ENCODE measurements at places on chromosomes 7 and 10.

- DNase-seq, result no peak
Measured at GRCh38 chr10:69007260-69007659, 18.7 kb downstream of the KIFBP start.

DNA sequence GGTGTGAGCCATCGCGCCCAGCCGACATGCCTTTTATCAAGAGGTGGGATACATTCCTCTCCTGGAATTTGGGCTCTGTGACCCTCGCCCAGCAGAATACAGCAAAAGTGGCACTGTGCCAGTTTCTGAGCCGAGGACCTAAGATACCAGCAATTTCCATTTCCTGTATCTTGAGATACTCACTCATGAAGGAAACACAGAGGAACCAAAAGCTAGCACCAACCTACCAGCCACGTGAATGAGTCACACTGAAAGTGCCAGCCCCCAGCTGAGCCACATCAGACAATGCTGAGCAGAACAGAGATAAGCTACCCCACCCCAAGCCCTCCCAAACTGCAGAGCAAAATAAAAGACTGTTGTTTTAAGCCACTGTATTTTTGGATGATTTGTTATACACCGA lies 56.3 kb downstream of the CACUL1 start:
- DNase-seq, result no peak

DNA sequence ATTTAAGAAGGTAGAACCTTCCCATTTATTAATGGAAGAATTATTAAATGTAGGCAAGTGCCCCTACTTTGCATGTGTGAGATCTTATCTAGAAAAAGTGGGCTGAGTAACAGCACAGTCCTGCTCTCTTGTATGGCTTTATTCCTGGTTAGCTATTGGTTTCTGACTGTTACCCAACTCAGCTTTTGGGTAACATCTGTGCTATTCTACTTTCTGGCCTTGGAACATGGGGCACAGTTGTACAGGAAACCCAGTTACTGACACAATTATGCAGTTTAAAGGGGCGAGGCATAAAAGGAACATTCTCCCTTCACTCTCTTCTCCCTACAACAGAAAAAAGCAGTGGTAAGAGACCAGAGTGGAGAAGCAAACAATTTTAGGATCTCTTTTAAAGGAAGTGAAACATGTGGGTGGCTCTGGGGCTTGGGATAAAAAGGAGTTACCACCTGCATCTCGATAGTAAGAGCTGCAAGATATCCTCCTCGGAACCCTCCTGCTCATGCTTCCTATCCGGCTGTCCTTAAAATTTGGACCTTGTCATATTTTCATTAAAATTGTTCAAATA lies 16.0 kb downstream of the NUDT5 start:
- DNase-seq, result no peak

DNA sequence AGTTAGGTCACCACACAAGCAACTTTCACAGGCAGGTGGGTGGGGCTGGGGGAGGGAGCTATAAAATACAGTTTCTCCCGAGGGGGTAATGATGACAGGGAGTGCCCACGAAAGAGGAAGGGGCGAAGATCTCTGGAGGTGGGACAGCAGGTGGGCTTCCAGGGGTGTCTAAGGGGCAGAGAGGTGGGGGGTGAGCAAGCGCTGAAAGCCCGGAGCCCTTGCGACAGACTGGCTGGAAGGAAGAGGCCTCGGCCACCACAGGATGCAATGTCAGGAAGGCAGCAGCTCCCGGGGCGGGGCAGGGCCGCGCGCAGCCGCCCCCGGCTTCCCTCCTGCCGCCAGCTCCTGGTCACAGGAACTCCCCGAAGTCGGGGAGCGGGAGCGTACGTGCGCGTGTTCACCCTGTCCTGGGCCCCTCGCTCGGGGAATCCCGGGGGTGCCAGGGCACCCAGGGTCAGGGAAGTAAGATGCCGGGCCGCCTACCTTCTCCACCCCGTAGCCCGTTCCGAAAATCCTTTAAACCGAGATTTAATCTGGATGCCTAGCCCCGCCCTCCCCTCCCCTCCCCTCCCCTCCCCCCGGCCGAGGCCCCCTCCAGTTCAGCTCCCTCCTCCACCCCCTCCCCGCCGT lies 105.2 kb upstream of the PPIF start:
- DNase-seq, result no peak

DNA sequence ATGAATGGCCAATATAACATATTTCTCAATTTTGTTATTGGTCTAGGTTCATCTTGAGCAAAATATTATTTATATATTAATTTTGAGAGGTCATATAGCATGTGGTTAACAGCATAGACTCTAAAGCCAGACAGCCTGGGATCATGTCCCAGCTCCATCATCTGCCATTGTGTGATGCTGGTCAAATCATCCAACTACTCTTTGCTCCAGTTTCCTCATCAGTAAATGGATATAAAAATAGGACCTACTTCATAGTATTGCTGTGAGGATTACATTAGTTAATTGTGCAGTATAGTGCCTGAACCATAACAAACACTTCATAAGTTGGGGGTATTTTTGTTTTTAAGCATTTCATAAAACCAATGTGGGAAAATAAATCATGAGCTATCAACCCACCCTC lies 199.0 kb downstream of the KIAA1217 start:
- no peak for DNase-seq
